ENCODE measurements at places on chromosomes 11 and 22. TPM values are rescaled to one million over a fixed set of nuclear protein-coding genes. Genes with fewer than 3 reads are reported as not detected.

The HSPB2 gene
- polyA plus RNA-seq: 2.0 TPM

DNA sequence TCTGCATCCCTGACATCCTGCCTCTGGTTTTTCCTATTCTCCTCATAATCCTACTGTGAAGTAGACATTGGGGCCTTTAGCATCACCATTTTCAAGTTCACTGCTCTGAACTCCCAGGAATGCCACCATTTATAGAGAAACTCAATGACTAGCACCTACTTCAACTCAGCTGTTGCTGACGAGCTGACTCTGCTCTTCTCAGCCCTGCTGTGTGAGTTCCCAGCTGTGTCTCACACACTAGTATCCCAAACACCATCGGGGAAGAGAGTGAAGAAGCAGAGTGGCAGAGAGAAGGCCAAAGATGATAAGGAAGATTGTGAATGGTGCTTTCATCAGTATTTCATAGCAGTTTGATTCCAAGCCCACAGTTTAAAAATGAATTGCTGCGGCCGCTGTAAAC, 71.9 kb downstream of the PLEKHA7 start:
- DNase-seq: no peak

DNA sequence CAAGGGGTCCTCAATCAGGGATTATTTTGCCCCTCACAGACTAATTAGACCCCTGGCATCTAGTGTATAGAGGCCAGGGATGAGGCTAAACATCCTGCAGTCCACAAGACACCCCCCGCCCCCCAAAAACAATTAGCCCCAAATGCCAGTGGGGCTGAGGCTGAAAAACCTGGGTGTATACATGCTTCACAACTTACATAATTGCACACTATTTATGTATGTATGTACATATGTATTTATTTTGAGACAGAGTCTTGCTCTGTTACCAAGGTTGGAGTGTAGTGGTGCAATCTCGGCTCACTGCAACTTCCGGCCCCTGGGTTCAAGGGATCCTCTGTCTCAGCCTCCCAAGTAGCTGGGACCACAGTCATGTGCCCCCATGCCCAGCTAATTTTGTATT, 28.8 kb upstream of the SHANK2 start:
- DNase-seq: no peak

The NNMT gene
- polyA plus RNA-seq: 0.72 TPM

The TMEM86A gene
- polyA plus RNA-seq: 8.3 TPM

The MGAT3 gene
- 27.4 TPM for polyA plus RNA-seq

DNA sequence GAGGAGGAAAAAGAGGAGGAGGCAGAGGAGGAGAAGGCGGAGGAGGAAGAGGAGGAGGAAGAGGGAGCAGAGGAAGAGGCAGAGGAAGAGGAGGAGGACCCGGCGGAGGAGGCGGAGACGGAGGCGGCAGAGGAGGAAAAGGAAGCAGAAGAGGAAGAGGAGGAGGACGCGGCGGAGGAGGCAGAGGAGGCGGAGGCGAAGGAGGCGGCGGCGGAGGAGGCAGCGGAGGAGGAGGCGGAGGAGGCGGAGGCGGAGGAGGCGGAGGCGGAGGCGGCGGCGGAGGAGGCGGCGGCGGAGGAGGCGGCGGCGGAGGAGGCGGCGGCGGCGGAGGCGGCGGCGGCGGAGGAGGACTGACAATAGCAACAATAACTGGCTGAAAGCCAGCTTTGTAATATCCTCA, 616.6 kb downstream of the TBC1D22A start:
- DNase-seq: no peak

- no peak for DNase-seq
Measured at GRCh38 chr22:26463101-26463661, 20.4 kb downstream of the HPS4 start.

GRCh38 chr11:17813391-17814059, 78.9 kb downstream of the KCNC1 start:
- DNase-seq: no peak

DNA sequence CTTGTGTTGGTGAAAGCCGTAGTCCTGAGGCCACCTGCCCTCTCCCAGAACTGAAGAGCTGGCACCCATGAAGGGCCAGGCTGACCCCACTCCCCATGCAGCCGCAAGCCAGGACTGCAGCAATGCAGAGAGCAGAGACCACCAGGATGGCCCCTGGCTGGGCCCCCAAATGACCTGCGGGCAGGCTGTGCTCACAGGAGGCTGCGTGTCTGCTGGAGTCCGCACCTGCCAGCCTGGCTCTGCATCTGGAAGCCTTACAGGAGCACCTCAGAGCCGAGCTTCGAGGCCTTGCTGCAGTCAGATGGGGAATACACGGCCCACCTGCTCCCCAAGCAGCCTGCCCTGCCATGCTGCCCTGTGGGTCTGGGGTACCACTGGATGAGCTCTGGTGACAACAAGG, 1336.8 kb downstream of the TBC1D22A start:
- DNase-seq: no peak

GRCh38 chr11:26901162-26901561, 92.8 kb upstream of the FIBIN start:
- peak; percentile 24 for DNase-seq

- no peak for DNase-seq
Measured at GRCh38 chr11:75265851-75266531, 25.4 kb downstream of the TPBGL start.
